Activated naive CD8-positive, alpha-beta T cell treated with anti-CD3 and anti-CD28 coated beads, Interleukin-2, amount 50 U/mL, for 24 hours (primary cell): ENCODE measurements at places on chromosomes 16 and 17.

- DNase-seq = no peak
These were observed 232.5 kb downstream of the RAB11FIP4 start for GRCh38 chr17:31623990-31624389.

DNA sequence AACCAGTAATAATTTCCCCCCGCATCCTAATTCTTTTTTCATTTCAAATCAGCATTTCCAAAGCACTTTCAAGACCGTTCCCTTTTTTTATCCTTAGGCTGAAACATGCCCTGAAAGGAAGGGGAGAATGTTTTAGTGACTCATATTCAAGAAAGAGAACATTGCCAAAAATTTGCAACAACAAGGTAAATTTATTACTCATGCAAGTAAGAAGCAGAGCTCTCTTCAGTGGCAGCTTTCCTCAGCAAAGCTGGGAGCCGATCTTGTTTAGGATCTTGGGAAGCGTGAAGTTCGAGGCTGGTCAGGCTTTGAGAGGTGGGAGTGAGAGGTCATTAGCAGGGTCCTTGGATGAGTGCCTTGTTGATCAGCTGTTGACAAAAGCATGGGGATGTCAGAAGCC, 129.5 kb downstream of the PRKCA start:
- no peak for DNase-seq

GRCh38 chr16:77843405-77843804, 55.0 kb downstream of the VAT1L start:
- DNase-seq = no peak

- DNase-seq = no peak
These were observed 97.1 kb upstream of the TMEM97 start for GRCh38 chr17:28221751-28222414.

DNA sequence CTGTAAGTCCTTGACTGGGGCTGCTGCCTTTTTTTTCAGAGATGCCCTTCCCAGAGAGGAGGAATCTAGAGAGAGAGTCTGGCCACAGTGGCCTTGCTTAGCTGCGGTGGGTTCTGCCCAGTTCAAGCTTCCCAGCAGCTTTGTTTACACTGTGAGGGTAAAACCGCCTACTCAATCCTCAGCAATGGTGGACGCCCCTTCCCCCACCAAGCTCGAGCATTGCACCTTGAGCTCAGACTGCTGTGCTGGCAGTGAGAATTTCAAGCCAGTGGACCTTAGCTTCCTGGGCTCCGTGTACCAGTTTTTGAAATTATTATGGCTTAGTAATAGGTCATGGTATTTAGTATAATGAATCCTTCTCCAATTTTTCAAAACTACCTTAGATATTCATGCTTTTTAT, 395.4 kb downstream of the NPIPA7 start:
- DNase-seq = no peak

DNA sequence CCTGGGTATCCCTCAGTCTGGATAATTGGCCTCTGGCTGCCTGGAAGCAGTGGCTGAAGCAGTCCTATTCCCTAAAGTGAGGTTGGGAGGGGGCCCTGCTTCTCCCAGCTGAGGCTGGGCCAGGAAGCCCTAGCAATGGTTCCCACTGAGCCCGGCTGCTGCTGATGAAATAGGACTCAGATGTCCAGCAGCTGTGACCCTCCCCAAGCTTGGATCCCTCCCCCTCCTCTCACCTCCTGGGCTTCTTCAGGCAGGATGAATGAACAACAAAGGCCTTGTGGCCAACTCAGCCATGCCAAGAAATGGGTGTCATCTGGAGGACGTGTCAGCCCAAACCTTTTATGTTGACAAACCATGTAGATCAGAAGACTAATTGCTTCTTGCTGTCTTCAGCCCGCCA, 42.0 kb downstream of the AXIN2 start:
- DNase-seq = no peak

DNA sequence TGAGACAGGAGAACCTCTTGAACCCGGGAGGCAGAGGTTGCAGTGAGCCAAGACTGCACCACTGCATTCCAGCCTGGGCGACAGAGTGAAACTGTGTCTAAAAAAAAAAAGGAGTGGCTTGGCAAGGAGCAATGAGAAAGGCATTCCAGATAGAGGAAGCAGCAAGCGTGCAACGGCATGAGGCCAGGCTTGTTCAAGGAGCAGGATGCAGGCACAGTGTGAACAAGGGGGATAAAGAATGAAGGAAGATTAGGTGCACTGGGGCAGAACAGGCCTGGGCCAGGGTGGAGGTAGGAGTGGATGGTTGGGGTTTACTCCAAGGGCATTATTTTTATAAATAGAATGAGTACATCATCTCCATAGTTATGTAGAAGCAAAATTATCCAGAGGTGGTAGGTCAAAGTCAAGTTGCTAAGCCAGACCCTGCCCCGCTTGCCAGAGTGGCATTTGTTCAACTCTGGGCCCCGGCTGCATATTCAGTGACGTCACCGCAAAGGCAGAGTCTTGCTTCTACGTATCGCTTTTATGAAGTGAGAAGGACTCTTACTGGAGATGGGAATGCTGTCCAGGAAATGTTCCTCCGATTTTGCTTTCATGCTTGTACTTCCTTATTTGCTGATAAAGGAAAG, 100.2 kb downstream of the KATNIP start:
- no peak for DNase-seq
